ENCODE measurements at places on chromosomes 2 and 18. TPM values are rescaled to one million over a fixed set of nuclear protein-coding genes. Genes with fewer than 3 reads are reported as not detected.

- H3K27me3 ChIP-seq, result no peaks in the 10 kb centered on the region
- H3K27ac ChIP-seq, result no peak overlapping the region
- no peak for DNase-seq
- H3K4me3 ChIP-seq, result no peak overlapping the region
Observed at GRCh38 chr18:24136967-24137373, 1.9 kb upstream of the CABYR start.

GREB1L gene
- total RNA-seq, result 1.2 TPM

ADI1 gene
- 66.8 TPM for total RNA-seq

GRCh38 chr2:11567631-11568031, 33.8 kb downstream of the GREB1 start:
- no peaks in the 10 kb centered on the region for H3K36me3 ChIP-seq
- H3K4me3 ChIP-seq, result no peak overlapping the region
- no peak overlapping the region for H3K27ac ChIP-seq
- no peaks in the 10 kb centered on the region for H3K4me1 ChIP-seq
- H3K27me3 ChIP-seq, result no peaks in the 10 kb centered on the region

PLA2R1 gene
- 9.0 TPM for total RNA-seq
